ENCODE measurements at places on chromosomes 1 and 21.

DNA sequence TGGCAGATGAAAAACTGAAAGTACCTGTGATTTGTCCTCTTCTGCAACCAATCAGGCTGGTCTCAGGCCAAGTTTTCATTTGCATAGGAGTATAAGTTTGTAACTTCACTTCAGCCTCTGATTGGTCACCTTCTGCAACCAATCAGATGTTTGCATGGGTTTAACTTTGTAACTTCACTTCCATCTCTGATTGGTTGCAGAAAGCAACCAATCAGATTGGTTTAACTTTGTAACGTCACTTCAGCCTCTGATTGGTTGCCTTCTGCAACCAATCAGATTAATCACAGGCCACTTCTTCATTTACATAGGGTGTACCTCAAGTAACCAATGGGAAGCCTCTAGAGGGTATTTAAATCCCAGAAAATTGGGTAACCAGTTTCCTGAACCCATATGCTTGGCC lies 18.9 kb upstream of the TUT4 start:
- DNase-seq: no peak

DNA sequence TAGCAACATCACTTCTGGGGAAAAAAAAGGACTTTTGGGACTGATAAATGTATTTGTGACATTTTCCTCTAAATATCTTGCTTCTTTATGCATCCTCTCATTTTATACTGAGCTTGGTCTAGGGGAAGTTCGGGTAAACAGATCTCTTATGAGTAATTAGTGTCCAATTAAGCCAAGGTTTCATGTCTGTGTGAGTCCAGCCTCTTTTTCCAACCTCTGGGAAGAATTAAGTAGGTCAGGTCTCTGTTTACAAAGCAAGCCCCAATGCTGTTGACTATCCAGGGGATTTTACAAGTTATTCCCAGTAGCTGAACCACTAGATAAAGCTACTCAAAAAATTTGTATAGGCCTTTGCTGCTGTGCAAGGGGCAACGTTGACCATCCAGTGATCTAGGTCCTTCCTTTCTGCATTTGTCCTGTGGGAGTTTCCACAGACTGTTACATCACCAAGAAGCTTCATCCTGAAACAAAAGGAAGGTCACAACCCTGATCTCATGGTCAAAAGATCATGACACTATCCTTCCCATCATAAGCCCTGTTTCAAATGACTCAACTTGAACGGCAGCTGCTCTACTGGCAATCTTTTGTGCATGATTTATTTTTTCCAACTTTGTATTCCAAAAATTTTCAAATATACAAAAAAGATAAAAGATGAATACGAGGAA lies 74.3 kb downstream of the ETS2 start:
- no peak for DNase-seq

DNA sequence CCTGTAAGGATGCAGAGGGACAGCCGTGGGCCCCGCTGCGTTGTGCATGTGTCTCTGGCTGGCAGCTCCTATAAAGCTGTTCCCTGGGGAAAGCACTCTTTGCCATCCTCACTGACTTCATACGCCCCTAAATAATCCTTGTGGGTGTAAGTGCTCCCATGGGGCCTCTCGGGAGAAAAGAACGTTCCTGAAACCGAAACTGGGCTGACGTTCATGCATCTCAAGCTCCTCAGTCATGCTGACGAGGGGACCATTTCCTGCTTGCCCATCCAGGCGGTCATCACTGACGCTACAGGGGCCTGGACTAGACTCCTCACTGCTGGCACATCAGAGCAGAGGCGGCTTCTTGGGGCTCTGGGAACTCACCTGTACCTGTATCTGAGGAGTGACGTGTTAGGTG lies 73.1 kb upstream of the USP24 start:
- DNase-seq: no peak

- DNase-seq: no peak
These were observed 274.9 kb downstream of the RRAGC start for GRCh38 chr1:38584448-38585355.

GRCh38 chr1:82391712-82392111 lies 591.0 kb downstream of the ADGRL2 start:
- DNase-seq: no peak

DNA sequence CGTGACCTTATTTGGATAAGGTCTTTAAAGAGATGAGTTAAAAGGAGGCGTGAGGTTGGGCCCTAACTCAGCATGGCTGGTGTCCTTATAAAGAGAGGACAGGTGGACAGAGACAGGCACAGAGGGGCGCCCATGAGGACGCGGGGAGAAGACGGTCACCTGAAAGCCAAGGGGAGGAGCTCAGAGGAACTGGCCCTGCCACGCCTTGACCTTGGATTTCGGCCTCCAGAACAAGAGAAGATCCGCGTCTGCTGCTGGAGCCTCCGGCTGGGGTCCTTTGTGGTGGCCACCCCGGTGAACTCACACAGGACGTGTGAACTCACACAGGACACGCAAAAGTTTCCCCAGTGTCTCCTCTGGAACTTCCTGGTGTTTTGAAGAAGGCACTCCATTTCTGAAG lies 122.7 kb downstream of the SIK1 start:
- DNase-seq: no peak

- no peak for DNase-seq
These were observed 9.2 kb downstream of the DDI2 start for GRCh38 chr1:15626269-15626950.
